ENCODE measurements at places on chromosomes 7 and 10. TPM values are rescaled to one million over a fixed set of nuclear protein-coding genes. Genes with fewer than 3 reads are reported as not detected.

SPACDR gene
- total RNA-seq: 0.31 TPM

DNA sequence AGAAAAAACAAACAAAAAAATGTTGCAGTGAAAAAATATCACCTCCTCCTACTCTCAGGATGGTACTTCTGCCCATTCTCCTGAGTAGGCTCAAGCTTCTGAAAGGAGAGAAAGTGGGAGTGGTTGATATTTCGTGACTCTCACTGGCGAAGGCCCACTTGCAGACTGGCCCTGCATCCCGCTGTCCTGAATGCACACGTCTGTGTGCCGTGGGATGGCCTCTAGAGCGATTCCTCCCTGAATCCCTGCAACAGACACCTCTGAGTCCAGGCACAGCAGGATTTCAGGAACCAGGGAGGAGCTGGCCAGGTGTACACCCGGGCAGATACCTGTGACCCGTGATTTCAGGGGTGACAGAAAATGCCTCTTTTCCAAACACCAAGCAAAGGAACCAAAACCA is 319.2 kb downstream of the DPP6 start:
- DNase-seq: no peak

WEE2 gene
- total RNA-seq: not detected

STEAP4 gene
- 5.2 TPM for total RNA-seq

DNA sequence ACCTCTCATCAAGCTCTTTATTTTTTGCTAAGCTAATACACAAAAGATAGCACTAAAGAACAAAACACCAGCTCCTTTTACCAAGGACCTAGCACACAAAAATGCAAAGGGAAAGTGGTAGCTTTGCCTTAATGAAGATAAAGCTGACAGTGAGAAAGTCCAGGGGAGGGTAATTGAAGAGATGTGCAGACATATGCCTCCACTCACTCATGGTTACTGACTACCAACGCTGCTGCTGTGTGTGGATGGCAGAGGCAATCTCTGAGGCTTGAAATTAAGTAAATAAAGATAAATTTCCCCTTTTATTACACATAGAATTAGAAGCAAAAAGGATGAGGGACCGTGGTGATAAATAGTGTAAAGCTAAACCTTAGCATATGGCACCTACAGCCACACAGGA is 87.0 kb downstream of the HGF start:
- no peak for DNase-seq

STEAP1 gene
- total RNA-seq: 16.8 TPM

- no peak for DNase-seq
Measured at GRCh38 chr7:123275036-123275753, 75.4 kb upstream of the SLC13A1 start.

DNA sequence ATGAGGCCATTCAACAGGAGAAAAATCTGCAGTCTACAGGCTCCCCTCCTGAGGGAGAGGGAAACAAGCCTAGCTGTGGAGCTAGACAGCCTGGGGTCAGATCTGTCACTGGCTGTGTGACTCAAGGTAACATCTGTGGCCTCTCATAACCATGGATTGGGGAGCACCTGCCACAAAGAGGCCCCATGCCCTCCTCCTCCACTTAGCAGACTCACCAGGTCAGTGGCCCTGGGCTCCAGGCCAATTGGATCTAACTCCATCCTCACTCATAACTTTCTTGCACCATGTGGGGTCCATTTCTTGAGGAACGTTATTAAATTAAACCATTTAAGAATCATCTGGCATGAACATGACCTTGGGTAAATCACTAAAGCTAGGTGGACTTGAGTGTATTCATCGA is 1.8 kb downstream of the GDF10 start:
- no peak for DNase-seq

GRCh38 chr10:22597138-22597537 is 117.2 kb downstream of the PIP4K2A start:
- DNase-seq: no peak

- DNase-seq: no peak
Measured at GRCh38 chr10:85851325-85851724, 515.3 kb downstream of the GRID1 start.

- DNase-seq: no peak
Measured at GRCh38 chr7:28688651-28689050, 269.5 kb downstream of the TRIL start.

SPAM1 gene
- not detected for total RNA-seq

GRCh38 chr7:90629297-90629918 is 33.3 kb downstream of the CDK14 start:
- DNase-seq: no peak

- no peak for DNase-seq
Measured at GRCh38 chr7:1953199-1954190, 279.2 kb downstream of the MAD1L1 start.

DNA sequence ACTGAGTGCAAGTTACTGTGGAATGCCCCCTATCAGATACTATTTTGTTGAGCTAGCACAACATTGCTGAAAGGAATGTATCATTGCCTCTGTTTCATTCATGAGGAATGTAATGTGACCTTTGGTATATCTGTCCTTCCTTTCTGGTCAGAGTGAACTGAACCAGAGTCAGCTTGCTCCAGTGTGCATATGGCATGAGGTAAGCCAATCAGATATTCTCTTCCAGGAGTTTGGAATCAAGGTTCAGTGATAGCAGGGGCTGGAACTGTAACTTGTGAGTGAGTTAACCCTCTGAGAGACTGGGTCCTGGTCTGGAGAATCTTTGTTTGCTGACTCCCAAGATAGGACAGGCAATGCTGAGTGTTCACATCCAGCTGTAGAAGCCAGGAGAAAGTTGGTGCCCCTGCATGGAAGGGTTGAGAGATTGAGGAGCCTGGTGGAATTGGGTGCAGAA is 45.3 kb upstream of the OSBPL3 start:
- DNase-seq: no peak

- DNase-seq: no peak
Measured at GRCh38 chr10:112649006-112649821, 202.2 kb downstream of the VTI1A start.

DNA sequence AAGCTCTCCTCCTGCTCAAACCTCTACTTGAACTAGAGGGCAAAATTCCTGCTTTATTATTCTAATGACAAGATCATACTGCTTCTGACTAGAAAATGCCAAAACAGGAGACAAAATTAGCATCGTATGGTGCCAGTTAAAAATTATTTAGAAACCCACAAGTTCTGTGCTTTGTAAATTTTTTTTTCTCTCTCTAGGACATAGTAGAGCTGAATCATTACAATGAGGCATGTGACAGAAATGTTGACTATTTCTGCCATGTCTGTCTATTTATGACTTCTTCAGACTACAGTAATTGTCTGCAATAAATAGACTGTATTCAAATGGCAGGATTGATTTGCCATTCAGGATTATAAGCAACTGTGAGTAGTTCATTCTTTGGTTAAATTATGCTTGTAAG is 335.8 kb downstream of the PRPF18 start:
- DNase-seq: no peak

GRCh38 chr10:101824736-101825135 is 6.5 kb upstream of the OGA start:
- DNase-seq: no peak

DNA sequence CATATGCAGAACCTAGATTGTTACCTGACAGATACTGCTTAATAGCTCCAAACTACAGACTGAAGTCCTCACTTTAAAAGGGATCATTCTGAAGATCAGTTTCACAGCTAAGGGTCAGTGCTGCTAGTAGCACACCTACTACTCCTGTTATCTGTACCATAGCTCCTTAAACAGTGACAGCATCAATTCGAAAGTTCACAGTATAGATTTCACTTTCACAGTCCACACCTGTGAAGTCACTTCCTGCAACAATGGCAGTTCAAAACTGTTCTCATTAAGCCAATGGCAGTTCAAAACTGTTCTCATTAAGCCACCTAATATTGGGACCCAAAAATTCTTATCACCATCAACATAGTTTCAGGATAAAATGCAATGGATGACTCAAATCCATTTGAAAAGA is 10.7 kb upstream of the FHIP2A start:
- no peak for DNase-seq

RAPGEF5 gene
- 51.7 TPM for total RNA-seq

ANKRD61 gene
- not detected for total RNA-seq

DNA sequence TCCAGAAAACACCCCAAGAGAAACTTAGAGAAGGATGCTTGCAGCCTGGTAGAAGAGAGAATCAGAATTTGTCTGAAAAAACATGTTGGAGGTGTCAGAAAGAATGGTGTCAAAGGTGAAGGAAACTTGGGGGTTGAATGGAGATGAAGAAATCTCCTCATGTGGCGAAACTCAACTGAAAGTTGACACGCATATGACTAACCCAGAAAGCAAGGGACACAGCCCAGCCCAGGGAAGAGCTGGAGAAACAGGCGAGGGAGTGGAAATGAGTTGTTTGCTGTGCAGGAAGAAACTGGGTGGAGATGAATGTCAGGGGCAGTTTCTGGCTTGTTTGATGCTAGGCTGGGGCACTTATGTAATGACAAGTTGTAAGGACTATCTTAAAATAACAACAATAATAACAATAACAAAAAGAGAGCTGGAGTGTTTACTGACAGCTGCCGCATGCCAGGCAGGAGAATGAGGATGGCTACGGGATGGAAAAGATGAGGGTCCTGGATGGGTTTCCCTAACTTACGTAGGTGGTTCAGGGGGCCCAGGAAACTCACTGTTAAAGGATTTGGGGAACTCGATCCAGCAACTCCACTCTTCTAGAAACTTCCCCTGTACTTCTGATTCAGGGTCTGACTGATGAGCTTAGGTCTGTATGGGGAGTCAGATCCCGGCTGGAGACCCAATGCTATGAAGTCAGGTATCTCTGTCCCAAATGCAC is 57.4 kb downstream of the MAP3K8 start:
- DNase-seq: no peak

RGS10 gene
- 28.9 TPM for total RNA-seq

- no peak for DNase-seq
Measured at GRCh38 chr10:129790715-129791446, 173.2 kb downstream of the EBF3 start.

DNA sequence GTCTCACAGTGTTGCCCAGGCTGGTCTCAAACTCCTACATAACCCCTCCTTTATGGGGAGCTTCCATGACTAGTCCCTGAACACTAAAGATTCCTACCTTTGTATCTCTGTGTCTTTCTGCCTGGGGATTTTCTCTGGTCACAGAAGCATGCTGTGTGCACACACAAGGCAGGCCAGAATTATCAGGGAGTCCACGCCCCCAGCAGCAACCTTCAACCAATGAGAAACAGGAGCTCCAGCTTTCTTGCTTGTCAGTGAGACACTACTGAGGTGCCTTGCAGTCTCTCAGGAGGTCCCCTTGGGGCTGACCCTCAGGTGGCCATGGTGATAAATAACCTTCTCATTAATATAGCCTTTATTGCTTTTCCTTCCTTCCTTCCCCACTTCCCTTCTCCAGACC is 45.1 kb upstream of the AUTS2 start:
- DNase-seq: no peak

CDHR1 gene
- 63.7 TPM for total RNA-seq

CFTR gene
- total RNA-seq: 133 TPM

DNA sequence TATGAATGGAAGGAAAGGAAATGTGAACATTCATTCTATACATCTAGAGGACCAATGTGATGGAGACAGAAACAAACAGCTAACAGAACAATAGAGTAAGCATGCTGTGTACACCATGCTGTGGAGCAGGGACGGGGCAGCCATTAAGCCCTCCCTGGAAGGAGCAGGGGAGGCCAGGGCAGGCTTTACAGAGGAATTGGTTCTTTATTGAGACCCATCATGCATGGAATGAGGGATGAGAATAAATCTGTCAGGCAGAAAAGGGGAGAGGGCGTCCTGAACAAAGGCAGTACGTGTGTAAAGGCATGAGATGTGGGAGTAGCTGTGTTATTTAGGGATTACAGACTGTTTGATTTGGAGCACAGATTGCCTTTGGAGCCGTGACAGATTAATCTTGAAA is 35.2 kb downstream of the STK17A start:
- no peak for DNase-seq

GRCh38 chr10:14056610-14057332 is 274.0 kb downstream of the FRMD4A start:
- DNase-seq: no peak

DNA sequence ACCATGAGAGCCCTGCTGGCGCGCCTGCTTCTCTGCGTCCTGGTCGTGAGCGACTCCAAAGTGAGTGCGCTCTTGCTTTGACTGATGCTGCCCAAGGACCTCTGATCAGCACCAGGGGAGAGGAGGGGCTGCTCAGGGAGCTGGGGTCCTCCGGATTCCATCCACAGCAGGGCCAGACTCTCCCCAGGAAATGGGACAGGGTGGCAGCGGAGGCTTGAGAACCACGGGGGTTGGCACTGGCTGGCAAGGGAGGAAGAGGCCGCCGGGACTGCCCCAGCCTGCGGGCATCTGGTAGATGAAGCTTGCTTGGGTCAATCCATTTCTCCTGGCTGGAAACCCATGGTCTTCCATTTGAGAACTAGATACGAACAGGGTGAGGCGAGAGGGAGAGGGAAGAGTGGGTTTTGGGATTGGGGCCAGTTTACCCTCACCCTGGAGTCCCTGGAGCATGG is 647 bp downstream of the PLAU start:
- DNase-seq: no peak

NEURL1 gene
- total RNA-seq: 49.2 TPM

GRCh38 chr7:95843286-95843685 is 70.9 kb downstream of the DYNC1I1 start:
- no peak for DNase-seq

DNA sequence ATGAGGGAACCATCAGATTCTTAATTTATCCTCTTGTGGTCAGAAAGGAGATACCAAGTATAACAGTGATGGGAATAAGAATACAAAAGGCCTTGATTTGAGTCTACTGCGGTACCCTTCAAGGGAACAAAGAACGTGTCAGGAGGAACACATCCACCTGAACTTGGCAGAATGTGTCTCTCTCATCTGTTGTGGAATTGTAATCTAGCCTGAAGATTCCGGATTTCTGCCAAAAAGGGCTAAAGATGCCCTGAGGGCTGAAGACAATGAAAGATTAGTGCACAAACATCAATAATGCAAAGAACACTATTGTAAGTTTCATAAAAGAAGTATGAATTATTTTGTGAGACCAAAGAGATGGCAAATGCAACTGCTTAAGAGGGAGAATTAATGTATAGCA is 134.8 kb downstream of the RELN start:
- no peak for DNase-seq

MRPS16 gene
- total RNA-seq: 116 TPM

DENND11 gene
- total RNA-seq: 31.7 TPM

- no peak for DNase-seq
Measured at GRCh38 chr7:91826377-91826776, 54.1 kb downstream of the MTERF1 start.

DNA sequence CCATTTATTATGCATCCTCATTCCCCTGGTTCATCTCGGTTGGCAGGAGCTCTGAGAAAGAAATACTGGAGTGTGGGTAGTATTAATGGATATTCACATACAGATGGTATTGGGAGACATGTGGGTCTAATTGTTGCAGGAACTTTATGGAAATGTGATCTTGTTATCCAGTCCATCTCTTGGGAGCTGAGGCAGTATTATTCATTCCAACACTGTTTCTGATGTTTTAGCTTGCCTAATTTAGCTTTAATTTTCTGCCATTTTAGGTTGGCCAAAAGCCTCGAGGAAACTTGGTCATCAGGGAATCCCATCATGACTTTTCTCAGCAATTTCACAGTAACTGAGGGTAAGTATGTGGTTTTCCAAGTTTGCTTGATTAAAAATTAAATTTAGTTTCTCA is 125.7 kb downstream of the ABCA13 start:
- no peak for DNase-seq

MSMB gene
- total RNA-seq: not detected

GRCh38 chr7:155454183-155455112 is 3.5 kb upstream of the EN2 start:
- no peak for DNase-seq

GRCh38 chr10:79561257-79561656 is 1.1 kb upstream of the SFTPA2 start:
- peak; percentile 45 for DNase-seq

ACSM6 gene
- not detected for total RNA-seq
